ENCODE measurements at places on chromosomes 6 and 20.

DNA sequence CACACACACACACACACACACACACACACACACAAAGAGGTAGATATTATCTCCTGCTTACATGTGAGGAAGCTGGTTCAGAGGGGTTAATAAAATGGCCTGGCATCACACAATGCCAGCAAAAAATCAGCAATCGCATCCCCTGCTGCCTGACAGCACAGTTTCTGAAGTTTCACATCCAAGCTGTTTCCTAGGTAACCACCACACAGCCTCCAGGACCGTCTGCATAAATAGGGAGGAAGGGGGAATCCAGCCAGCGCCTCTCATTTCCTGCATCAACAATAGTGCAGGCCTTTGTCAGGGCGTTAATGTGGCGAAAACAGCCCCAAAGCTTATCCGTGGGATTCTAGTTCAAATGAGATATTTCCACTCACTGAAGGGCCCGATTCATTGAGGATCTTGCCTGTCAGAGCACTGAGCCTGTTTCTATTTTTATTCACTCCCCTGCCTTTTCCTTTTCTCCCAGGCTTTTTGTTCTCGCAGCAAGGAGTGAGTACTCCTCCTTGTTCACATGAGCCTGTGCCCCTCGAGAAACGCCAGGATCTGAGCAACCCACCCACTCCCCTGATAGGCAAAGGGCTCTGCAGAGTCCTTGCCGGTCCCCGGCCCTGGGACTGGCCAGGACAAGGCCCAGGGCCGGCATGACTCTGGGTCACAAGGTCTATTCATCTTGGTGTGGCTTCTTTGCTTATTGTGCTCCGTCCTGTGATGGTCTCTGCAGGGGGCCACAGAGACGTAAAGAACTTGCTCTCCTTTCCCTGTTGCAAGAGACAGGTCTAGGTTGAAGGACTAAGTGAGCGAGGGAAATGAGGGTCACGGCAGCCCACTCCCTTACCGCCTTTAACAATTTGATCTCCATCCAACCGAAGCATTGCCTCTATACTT, 32.7 kb downstream of the TUBB2B start:
- peak; percentile 64 for DNase-seq

DNA sequence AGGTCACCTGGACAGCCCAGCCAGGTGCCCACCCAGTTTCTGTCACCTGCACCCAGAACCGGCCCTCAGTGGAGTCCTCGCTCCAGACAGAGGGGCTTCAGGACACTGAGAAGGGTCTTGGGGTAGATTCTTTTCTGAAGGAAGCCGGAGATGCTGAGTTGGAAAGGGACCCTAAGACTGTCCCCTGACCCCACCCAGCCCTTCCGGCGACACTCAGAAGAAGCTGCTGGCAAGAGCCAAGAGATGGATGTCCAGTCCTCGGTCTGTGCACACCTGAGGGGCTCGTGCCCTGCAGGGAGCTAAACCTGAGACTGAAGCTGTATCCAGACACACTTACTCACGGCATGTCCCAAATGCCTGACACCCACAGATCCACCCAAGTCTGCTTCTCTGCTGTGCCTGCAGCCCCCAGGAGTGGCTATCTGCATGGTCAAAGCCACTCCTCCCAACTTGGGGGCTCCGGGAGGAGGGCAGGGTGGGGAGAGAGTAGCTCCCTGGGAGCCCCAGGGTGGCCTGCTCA, 20.2 kb downstream of the NTSR1 start:
- DNase-seq: no peak

DNA sequence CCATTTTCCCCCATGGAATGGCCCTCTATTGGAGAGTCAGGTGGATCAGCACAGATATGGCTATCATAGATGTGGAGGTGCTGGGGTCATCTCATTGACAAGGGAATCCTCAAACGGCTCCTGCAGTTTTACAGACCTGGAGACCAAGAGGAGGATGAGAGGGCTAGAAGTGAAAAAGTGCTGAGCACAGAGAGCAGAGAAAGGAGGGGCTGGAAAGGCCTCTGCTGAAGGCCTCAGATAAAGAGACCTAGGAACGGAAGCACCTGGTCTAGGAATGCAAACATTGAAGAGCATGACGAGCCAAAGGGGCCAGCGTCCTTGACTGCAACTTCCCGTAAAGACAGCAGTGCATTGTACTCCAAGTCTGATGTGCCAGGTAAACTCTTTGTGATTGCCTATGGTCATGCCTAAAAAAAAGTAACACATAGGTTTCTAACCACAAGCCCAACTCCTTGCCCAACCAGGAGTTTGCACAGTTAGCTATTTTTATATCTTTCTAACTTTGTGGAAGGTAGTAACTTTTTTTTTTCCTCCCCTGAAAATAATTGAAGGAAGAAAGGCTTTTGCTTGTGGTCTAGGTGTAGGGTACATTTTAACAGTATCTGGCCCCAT, 15.2 kb downstream of the RSPH4A start:
- DNase-seq: peak; percentile 93

DNA sequence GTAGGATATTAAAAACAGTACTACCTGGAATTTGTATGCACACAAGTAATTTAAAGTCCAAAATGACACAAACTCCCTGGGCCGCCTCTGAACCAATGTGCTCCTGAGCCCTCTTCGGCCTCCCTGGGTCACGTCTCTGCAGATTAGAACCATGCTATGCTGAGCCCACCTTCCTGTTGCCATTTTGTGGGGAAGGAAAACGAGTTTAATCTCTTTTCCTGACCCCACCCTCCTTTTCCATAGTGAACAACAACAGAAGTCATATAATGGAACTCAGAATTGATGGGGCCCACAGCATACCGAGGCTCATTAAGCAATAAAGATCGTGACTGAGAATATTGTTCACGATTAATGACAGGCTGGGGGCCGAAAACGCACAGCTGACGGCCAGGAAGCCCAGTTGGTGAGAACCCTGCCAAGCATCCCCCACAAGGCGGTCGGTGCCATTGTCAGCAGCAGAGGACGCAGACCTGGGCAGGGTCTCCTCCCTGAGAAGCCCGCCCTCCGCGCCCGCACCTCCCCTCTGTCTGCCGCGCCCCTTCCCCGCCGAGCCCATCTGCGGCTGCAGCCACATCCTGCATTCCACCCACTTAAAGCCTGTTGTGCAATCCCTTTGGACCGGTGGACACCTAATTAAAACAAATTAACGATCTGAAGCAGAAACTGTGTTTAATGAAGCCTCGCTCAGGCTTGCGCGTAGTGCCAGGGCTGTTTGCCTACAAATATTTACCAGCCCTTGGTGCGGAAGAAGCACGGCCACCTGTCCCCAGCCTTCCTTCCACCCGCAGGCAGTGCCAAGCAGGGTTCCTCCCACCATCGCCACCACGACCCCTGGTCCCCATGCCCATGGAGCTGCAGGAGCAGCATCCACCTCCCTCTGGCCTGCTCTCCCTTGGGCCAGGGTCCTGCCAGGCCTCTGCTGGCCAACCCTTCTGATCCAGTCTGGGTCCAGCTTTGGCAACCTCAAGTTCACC, 68.1 kb downstream of the DLL1 start:
- no peak for DNase-seq

GRCh38 chr6:149820506-149820905, 43.7 kb downstream of the LRP11 start:
- DNase-seq: peak; percentile 82

- no peak for DNase-seq
Observed at GRCh38 chr20:37804584-37805566, 98.1 kb upstream of the VSTM2L start.

DNA sequence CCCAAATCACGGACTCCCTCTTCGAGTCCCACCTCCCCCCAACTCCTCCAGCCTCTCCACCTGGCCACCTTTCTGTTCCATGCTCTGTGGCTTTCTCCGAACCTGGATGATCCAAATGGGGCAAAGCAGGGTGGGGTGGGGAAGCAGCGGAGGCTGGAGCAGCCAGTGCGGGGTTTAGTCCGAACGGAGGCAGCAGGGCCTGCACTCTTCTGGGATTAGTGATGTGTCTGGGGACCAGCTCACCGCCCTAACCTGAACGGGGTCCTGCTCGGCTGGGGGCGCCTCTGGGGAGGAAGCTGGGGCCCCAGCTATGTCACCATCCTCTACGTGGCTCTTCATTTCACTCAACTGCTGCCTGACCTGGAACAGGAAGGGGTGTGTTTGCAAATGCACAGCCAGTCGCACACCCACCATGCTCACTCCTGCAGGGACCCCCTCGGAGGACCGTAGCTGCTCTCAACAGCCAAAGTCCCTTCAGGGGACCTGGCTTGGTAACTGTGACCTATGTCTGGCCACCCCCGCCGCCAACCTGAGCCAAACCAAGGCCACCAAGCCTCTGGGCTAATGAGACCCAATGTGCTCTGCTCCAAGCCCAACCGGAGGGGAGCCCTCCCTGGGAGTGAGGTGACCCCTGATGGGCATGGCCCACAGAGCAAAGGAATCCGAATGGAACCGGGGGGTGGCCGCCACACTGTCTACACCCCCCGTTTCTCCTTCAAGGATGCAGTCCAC, 46.8 kb downstream of the DSTN start:
- DNase-seq: no peak

GRCh38 chr6:54188846-54189245, 77.6 kb downstream of the MLIP start:
- no peak for DNase-seq

GRCh38 chr6:160955508-160956295, 35.9 kb upstream of the MAP3K4 start:
- DNase-seq: no peak

- peak; percentile 78 for DNase-seq
Observed at GRCh38 chr6:7543789-7544424, 2.4 kb downstream of the DSP start.

DNA sequence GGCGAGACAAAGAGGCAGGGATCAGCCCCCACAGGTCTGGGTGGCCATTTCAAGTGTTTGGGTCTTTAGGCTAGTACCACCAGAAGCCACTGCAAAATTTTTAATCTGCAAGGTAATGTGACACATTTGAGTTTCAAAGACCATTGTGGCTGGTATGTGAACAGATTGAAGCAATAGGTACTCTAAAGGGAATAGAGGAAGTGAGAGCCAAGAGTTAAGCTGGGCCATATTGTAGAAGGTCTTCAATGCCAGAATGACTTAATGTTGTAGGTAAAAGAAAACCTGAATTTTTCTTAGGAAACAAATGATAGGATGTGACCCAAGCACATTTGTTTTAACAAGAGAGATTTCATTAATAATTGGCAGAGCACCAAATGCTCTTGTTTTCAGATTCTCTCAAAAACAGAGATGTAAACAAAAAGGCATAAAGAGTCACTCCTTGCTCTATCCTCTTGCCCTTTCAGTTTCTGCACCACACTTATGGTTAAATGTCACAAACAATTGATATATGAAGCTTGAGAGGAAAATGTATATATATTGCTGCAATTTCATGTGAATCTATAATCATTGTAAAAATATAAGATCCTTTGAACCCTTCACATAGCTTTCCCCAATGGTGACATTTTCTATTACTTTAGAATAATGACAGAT, 307.1 kb upstream of the PLN start:
- DNase-seq: peak; percentile 38

GRCh38 chr6:132253211-132253610, 148.1 kb downstream of the MOXD1 start:
- no peak for DNase-seq

GRCh38 chr20:40641809-40642208, 47.2 kb downstream of the MAFB start:
- no peak for DNase-seq

DNA sequence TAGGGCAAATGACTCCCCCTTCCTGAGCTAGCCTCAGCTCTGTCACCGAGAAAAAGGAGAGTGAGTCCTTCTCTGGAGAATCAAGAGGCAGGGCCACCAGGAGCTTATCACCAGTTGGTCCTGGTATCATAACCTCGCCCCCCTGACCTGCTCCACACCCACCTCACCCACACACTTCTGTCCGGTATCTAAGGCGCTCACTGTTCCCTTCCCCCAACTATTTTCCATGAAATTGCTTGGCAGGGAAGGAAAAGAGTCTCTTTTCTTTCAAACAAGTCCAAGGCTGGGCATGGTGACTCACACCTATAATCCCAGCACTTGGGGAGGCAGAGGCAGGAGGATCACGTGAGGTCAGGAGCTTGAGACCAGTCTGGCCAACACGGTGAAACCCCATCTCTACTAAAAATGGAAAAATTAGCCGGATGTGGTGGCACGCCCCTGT, 77.6 kb downstream of the ZMYND8 start:
- no peak for DNase-seq

GRCh38 chr6:38510205-38510604, 129.5 kb downstream of the BTBD9 start:
- no peak for DNase-seq

DNA sequence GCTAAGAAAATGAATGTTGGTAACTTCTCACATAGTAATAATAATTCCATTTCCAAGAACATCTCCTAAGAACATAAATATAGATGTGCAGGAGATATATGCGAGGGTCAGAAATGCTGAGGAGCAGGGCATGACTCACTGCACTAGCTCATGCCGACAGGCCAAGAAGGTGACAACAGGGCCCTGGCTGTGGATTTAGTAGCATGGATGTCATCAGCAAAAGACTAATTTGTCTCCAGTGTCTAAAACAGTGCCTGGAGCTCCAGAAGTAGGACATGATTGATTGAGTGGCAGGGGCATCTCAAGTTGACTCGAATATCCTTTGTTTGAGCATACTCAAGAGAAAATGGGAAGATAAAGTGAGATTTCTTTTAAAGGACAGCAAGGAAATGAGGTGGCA, 207.0 kb upstream of the FOXA2 start:
- DNase-seq: no peak

GRCh38 chr20:824490-824889, 9.0 kb upstream of the FAM110A start:
- no peak for DNase-seq

DNA sequence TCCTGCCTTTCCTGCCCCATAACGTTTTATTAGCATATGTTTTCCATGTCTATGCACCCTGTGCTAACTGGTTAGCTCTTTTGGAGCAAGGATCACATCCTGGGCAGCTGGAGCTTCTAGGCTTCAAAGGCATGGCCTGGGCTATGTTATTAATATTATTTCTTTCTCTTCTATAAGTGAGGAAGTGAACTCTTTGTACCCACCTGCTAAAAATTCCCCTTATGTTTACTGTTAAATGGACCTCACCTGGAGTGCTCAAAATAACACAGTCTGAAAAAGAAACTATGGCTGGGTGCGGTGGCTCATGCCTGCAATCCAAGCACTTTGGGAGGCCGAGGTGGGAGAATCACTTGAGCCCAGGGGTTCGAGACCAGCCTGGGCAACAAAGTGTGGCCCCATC, 97.8 kb downstream of the TNFAIP3 start:
- DNase-seq: no peak

DNA sequence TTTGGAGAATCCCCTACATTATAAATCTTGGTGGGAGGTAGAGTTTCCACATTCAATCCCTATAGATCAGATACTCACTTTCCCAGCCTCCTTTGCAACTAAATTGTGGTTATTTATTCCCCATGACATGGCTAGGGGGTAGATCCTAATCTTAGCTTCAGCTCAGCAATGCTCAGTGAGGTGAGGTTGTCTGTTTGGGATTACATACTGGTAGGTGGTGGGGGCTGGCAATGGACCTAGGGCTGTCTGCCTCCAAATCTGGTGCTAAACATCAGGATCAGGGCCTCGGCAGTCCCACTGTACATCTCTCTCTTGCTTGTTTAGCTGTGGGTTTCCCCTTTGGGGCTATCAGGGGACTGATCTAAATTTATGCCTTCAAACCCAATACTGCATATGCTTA, 45.8 kb upstream of the PMEPA1 start:
- no peak for DNase-seq

- DNase-seq: no peak
Observed at GRCh38 chr6:150546457-150546856, 53.2 kb upstream of the PLEKHG1 start.

Measured in RPMI8226 (cell line).